ENCODE measurements at places on chromosomes 7 and 10. TPM values are rescaled to one million over a fixed set of nuclear protein-coding genes. Genes with fewer than 3 reads are reported as not detected.

DNA sequence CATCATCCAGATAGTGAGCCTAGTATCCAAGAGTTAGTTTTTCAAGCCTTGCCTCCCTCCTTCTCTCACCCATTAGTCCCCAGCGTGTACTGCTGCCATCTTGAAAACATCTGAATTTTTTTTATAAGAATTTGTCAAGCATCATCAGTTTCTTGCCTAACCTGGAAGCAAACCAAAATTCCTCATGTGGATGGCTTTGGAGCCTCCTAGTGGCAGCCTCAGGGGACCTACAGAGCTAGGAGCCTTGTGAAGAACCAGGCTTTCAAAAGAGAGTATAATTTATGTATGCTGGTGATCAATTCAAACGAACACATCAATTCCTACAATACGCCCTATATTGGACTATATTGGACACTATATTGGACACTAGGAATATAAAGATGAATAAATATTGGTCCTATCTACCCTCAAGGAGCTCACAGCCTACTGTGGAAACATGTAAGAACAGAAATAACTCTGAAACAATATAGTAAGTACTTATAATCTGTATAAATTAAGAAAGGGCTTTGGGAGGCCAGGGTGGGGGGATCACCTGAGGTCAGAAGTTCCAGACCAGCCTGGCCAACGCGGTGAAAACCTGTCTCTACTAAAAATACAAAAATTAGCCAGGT lies 63.4 kb downstream of the HPSE2 start:
- no peak for DNase-seq

GRCh38 chr10:59967079-59967478 lies 60.7 kb upstream of the CCDC6 start:
- DNase-seq: no peak

The AMPH gene
- polyA plus RNA-seq: 0.45 TPM

- no peak for DNase-seq
These were observed 3.4 kb downstream of the CLEC2L start for GRCh38 chr7:139526578-139527544.

DNA sequence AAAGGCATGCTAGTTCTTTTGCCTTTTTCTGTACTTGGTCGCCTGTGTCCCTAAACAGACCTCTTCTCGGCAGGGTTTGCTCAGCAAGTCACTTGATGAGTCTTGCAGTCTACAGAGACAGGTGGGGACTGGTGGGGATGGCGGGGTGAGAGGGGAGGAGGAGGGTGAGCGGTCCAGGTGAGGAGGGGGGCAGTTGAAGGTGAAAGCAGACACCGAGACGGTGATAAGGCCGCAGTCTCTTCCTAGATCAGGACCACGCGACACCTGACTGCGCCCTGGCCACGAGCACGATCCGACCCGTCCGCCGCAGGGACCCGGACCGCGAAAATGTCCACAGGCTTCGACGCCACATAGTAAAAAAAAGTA lies 566 bp downstream of the ASNS start:
- DNase-seq: no peak

The TBXAS1 gene
- polyA plus RNA-seq: 59.6 TPM

GRCh38 chr10:124886195-124886594 lies 55.7 kb upstream of the ZRANB1 start:
- DNase-seq: no peak
